Right renal pelvis (tissue), 4 donors: ENCODE measurements at places on chromosomes 6 and 20. TPM values are rescaled to one million over a fixed set of nuclear protein-coding genes. Genes with fewer than 3 reads are reported as not detected.

- DNase-seq: no peak
Measured at GRCh38 chr6:11093376-11093625, 333 bp upstream of the SMIM13 start.

DNA sequence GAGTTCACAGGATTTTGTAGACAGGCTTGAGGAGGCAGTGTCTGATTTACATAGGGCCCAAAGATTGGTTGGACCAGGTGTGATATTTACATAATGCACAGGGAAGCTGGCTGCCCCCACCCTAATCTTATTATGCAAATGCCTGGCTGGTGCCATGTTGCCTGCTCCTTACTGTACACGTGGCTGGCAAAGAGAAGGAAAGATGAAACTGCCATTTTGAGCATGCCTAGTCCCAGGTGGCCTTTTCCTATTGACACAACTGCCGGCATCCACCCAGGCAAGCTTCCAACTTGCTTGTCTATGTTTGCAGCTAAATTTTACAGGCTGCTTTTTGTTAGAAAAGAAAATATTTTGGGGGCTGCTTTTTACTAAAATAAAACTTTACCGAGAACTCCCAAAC lies 174.6 kb downstream of the LMBRD1 start:
- no peak for DNase-seq

The FAM209B gene
- 0.25 TPM for polyA plus RNA-seq

The APCDD1L gene
- polyA plus RNA-seq: 14.2 TPM

- no peak for DNase-seq
Measured at GRCh38 chr6:5772408-5773120, 234.2 kb downstream of the NRN1 start.

GRCh38 chr6:109460161-109460829 lies 4.7 kb upstream of the MICAL1 start:
- DNase-seq: no peak

GRCh38 chr6:142030115-142030619 lies 102.6 kb upstream of the GJE1 start:
- no peak for DNase-seq

The MOCS1 gene
- polyA plus RNA-seq: 14.5 TPM

DNA sequence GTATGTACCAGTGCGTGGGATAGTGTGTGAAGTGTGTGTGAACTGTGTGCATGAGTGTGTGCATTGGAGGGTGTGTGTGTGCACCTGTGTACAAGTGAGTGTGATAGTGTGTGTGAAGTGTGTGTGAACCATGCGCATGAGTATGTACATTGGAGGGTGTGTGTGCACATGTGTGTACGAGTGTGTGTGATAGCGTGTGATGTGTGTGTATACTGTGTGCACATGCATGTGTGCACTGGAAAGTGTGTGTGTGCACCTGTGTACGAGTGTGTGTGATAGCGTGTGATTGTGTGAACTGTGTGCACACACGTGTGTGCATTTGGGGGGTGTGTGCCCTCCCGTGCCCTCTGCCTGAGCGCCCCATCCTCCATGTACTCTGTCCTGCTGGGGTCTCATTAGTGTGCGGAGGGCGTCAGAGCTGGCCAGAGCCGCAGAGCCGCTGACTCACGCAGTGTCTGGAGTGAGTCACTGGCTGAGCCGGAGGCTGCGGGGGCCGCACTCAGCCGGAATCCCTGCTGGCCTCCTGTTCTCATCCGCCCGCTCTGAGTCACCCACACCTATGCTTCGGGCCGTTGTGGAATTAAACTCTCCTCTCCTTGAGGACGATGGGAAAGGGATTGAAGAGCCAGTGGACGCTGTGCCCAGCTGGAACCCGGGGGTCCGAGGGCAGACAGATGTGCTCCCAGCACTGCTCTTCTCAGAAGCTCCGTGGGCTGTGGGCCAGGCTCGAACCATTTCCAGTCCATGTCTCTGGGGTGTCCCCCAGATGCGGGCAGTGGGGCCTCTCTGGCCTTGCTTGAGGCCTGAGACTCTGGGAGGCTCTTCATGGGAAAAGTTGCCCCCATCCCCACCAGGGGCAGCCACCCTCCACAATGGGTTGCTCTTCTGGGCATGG lies 27.3 kb upstream of the STX16 start:
- DNase-seq: no peak

GRCh38 chr6:139659196-139659595 lies 284.7 kb upstream of the CITED2 start:
- no peak for DNase-seq

DNA sequence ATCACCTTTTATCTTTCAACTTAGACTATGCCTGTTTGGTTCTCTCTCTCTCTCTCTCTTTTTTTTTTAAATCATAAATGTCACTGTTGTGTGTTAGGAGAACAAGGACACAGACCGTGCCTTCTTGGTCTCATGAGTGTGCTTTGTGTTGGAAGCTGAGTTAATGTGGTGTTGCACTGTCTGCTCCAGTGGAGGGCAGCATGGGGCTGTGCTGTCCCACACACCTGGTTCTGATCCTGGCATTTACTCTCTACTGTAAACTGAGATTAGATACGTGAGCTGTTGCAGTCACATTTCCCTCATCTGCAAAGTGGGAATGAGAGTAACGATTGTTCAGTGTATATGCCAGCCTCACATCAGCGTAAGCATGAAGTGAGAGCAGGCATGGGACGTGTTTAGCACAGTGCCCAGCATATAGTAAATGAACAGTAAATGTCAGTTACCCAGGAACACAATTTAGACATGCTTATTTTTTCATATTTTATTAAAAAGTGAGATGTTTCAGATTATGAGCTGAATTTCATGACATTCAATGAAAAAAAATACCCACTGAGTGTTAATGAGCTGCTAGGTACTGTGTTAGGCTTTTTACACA lies 161.1 kb downstream of the FARS2 start:
- DNase-seq: no peak

DNA sequence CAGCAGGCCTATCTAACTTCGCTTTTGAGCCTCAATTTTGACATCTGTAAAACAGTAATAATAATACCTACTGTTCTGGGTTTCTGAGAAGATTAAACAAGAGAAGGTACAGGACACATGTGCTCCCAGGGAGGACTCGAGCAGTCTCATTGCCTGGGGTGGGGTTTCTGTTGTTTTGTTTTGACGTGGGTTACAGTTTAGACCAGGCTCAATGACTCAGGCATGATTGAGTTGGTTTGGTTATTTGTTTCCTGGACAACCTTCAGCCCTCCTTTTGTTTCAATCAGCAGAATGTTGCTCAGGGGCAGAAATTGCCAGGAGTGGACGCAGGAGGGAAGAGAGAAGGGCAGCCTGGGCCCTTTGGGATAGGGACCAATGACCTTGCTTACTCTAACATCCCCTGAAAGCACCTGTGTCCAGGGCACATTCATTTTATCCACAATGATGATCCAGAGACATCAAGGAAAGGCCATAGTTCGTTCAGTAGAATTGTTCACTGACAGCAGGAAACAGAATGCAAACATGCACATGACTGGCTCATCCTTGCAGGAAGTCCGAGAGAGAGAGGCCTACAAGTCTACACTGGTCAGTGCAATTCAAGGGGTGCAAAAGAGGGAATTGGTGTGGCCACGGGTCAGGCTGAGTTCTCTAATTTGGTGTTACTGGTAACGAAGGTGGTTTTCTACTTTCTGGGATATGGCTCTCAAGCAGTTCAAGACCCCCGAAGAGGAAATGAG lies 74.5 kb upstream of the MRPS10 start:
- DNase-seq: no peak

The SMLR1 gene
- 2.2 TPM for polyA plus RNA-seq

DNA sequence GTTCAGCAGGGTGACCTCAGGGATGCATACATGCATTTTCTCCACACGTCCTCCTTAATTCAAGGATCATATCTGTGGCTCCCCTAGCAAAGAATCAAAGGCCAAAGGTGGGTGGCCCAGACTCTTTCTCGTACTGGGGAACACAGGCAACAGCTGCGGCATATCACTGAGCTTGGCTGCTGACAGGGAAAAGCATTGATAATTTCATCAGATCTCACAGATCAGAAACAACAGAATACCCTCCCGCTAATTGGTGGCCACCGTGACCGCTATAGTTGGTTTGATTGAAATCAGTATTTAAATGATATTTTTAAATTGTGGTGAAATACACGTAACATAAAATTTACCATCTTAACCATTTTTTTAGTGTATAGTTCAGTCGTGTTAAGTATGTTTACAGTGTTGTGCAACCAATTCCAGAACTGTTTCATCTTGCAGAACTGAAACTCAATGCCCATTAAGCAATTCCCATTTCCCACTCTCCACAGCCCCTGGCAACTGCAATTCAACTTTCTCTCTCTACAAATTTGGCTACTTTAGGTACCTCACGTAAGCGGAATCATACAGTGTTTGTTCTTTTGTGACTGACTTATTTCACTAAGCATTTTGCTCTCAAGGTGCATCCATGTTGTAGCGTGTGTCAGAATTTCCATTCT lies 74.7 kb upstream of the TMEM170B start:
- no peak for DNase-seq

- no peak for DNase-seq
Measured at GRCh38 chr6:105279463-105279862, 99.6 kb upstream of the POPDC3 start.

The KIAA0408 gene
- 4.1 TPM for polyA plus RNA-seq

DNA sequence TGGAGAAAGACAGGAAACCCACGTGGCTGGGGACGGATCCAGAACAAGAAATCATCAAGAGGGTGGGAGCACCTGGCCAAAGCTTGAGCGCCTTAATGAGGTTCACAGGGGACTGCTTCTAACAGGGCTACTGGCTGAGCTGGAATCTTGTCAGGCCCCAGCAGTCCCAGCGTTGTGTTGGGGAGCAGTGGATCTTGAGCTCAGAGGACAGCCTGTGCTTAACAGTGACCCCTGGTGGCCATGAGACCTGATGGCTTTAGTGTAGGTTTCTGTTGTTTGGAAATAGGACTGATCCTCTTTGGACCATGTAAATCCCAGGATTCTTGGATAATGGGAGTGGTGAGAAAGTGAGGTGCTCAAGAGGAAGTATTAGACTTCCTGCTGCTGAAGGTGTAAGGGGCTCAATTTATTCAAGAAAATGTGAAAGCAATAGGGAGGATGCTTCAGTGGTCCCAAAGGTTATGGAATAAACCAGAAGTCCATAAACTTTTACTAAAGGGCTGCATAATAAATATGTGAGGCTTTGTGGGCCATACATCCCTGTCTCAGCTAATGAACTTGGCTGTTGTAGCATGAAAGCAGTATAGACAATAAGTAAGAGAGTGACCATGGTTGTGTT lies 216.2 kb downstream of the NFATC2 start:
- peak; percentile 25 for DNase-seq

GRCh38 chr6:139765825-139766285 lies 391.4 kb upstream of the CITED2 start:
- no peak for DNase-seq

DNA sequence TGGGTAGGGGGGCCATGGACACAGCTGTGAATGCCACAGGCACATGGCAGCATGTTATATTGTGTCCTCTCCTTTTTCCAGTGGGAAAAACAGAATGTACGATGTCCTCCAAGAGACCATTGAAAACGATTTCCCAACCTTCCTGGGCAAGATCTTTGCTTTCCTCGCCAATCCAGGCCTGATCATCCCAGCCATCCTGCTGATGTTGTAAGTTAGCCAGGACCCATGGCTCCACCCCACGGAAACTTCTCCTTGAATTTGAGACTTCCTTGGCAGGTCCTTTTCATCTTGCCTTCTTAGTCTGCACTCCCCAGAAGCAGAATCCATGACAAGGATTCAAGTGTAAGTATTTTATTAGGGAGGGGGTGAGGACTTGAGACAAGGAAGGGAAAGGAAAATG lies 28.2 kb upstream of the NOP56 start:
- DNase-seq: no peak

The DUSP15 gene
- 16.1 TPM for polyA plus RNA-seq

- DNase-seq: no peak
Measured at GRCh38 chr6:157761331-157761921, 61.6 kb upstream of the SNX9 start.

The CDH26 gene
- 0.31 TPM for polyA plus RNA-seq

The EYA2 gene
- 1.3 TPM for polyA plus RNA-seq

GRCh38 chr6:20946022-20946421 lies 411.8 kb downstream of the CDKAL1 start:
- no peak for DNase-seq

- DNase-seq: no peak
Measured at GRCh38 chr6:110329714-110330436, 28.3 kb downstream of the METTL24 start.

The CALHM4 gene
- 0.79 TPM for polyA plus RNA-seq

DNA sequence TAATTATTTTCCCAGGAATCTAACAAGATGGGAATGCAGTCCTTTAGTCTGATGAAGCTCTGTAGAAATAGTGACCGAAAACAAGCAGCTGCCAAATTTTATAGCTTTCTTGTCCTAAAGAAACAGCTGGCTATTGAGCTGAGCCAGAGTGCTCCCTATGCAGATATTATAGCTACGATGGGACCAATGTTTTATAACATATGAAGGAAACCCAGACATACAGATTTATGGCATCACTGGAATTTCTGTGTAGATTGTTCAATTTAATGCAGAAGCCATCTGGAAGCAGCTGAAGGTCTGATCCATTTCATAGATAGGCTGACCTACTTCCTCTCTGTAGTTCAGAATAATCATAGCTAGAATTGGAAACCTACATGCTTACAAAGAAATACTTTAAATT lies 11.8 kb upstream of the SNPH start:
- no peak for DNase-seq

GRCh38 chr6:113879186-113880096 lies 22.3 kb downstream of the MARCKS start:
- no peak for DNase-seq

The GTSF1L gene
- not detected for polyA plus RNA-seq

The OR12D3 gene
- not detected for polyA plus RNA-seq

The NAPB gene
- polyA plus RNA-seq: 22.3 TPM

- DNase-seq: peak; percentile 36
Measured at GRCh38 chr20:51372176-51372803, 170.2 kb downstream of the NFATC2 start.

- no peak for DNase-seq
Measured at GRCh38 chr6:83198486-83199172, 5.5 kb downstream of the RWDD2A start.

The MED23 gene
- polyA plus RNA-seq: 53.1 TPM

- no peak for DNase-seq
Measured at GRCh38 chr6:56491606-56492328, 150.9 kb downstream of the DST start.
